Left forelimb (tissue), 1 donor: ENCODE measurements at places on chromosomes 7 and 10.

- DNase-seq, result peak; percentile 57
Observed at GRCh38 chr7:27157702-27158431, 1.4 kb upstream of the HOXA7 start.

- DNase-seq, result no peak
Observed at GRCh38 chr10:71031603-71032002, 143.2 kb upstream of the PCBD1 start.

- DNase-seq, result no peak
Observed at GRCh38 chr7:84981055-84981976, 205.5 kb downstream of the SEMA3D start.

- DNase-seq, result no peak
Observed at GRCh38 chr10:44801383-44802327, 109.5 kb upstream of the TMEM72 start.

- no peak for DNase-seq
Observed at GRCh38 chr10:70068925-70069324, 16.3 kb downstream of the MACROH2A2 start.

GRCh38 chr10:70830164-70830563, 14.4 kb downstream of the SGPL1 start:
- no peak for DNase-seq

DNA sequence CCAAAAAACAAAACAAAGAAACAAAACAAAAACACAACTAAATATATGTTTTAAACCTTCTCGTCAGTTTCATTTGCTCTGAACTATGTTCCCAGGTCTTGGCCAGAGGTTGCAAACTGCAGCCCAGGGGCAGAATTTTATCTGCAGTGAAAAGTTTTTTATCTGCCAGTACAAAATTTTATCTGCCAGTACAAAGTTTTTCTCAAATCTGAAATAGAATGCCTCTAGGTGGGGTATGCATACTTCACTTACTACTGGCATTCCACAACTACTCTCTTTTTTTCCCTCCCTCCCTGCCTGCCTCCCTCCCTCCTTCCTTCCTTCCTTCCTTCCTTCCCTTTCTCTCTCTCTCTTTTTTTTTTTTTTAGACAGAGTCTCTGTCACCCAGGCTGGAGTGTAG, 9.4 kb upstream of the CLDN3 start:
- DNase-seq, result no peak

DNA sequence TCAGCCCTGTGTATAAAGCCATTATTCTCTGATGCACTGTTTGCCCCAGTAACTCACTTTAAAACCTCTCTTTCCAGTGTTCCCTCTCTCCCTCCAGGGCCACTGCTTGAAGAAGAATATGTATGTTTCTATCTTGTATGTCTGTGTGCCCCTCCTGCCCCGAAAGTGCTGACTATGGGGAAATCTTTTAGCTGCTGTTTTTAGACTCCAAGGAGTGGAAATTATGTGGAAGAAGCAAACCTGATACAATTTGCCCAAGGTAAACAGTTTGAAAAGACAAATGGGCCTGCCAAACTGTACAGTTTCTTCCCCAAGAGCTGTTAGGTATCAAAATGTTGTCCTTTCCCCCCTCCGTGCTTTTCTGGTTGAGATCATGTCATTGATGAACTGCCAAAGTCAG, 3.4 kb downstream of the ADRA2A start:
- no peak for DNase-seq

DNA sequence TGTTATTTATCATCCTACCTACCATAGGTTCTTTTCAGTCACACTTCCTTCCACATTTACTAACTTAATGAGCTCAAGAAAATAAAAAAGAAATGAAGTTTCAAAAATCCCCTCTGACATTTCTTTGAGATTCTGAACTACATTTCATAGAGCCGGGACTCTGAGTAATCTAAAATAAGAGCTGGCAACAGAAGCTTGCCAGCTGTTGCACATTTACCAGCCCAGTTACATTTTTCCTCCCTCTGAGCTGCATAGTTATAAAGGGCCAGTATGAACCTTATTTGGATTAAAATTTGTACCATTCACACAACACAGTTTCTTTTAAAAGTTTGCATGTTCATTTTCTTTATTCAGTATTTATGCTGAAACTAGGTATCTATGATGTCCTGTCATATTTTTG, 119.5 kb upstream of the CAV2 start:
- DNase-seq, result no peak

GRCh38 chr7:91465595-91466061, 201.4 kb downstream of the FZD1 start:
- DNase-seq, result no peak

- DNase-seq, result no peak
Observed at GRCh38 chr10:7354330-7355047, 56.3 kb downstream of the SFMBT2 start.

GRCh38 chr7:85125651-85126131, 61.2 kb downstream of the SEMA3D start:
- DNase-seq, result no peak

- no peak for DNase-seq
Observed at GRCh38 chr10:13758756-13759155, 172.0 kb downstream of the PRPF18 start.

GRCh38 chr10:2445370-2445769, 622.0 kb upstream of the PFKP start:
- DNase-seq, result no peak

GRCh38 chr7:38448054-38448453, 174.6 kb upstream of the TARP start:
- no peak for DNase-seq

- no peak for DNase-seq
Observed at GRCh38 chr10:113939212-113939860, 84.9 kb downstream of the NHLRC2 start.
